ENCODE measurements at places on chromosomes 13 and 19. TPM values are rescaled to one million over a fixed set of nuclear protein-coding genes. Genes with fewer than 3 reads are reported as not detected.

Gene C19orf38
- polyA plus RNA-seq: 0.21 TPM

Gene ANO8
- polyA plus RNA-seq: not detected

Gene TUBB4A
- polyA plus RNA-seq: 1.5 TPM

Gene MBD3L2
- not detected for polyA plus RNA-seq

Gene FUT2
- polyA plus RNA-seq: 0.11 TPM

Gene LMTK3
- polyA plus RNA-seq: 0.17 TPM

Gene NALCN
- not detected for polyA plus RNA-seq

Gene LRRC63
- 0.57 TPM for polyA plus RNA-seq

Gene FFAR1
- not detected for polyA plus RNA-seq

Gene NAT14
- polyA plus RNA-seq: 2.6 TPM

Gene FBN3
- not detected for polyA plus RNA-seq

Gene RCBTB1
- polyA plus RNA-seq: 14.0 TPM

Gene CYP4F11
- not detected for polyA plus RNA-seq

Gene NOVA2
- not detected for polyA plus RNA-seq

Gene MCEMP1
- polyA plus RNA-seq: not detected

Gene SERP2
- polyA plus RNA-seq: not detected

Gene NLRP7
- polyA plus RNA-seq: not detected

Gene MRPL4
- 37.1 TPM for polyA plus RNA-seq

Gene FCAR
- polyA plus RNA-seq: not detected

Gene NAPSA
- 0.57 TPM for polyA plus RNA-seq

Gene LINGO3
- 0.46 TPM for polyA plus RNA-seq

Gene ATCAY
- polyA plus RNA-seq: not detected

Gene RAP2A
- polyA plus RNA-seq: 1.7 TPM

Gene ZNF850
- polyA plus RNA-seq: not detected
